ENCODE measurements at places on chromosomes 1 and 21.

DNA sequence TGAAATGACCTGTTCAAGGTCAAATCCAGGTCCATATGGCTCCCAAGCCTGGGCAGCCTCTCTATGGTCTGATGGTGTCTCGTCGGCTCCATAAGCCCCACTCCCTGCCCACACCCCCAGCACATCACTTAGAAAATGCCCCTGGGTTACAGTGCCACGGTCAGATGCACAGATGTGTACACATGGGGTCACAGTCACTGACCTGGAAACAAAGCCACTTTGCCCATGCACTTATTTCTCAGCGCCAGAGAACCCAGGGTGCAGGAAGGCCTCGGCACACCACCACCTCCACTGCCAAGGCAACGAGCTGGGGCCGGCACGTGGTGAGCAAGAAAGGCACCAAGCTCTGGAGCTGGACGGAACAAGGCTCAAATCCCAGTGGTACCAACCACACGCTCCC lies 24.7 kb downstream of the IFFO2 start:
- DNase-seq, result no peak

DNA sequence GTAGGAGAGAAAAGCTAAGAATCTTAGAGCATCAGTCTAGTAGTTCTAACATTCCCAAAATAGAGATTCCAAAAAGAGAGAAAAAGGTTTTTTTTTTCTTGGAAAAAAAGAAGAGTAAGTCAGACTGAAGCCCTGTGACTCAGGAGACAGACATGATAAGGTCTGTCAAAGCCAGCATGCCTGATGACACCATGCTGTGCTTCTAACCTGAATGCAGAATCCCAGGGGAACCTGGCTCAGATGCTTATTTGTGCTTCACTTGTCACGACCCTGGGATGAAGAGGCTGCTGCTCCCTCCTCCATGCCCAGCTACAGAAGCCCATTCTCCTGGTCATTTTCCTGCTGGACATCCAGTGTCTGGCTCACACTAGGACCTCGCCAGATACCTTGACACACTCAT lies 44.3 kb downstream of the ERICH3 start:
- DNase-seq, result no peak

- no peak for DNase-seq
These were observed 157.3 kb downstream of the ZNF281 start for GRCh38 chr1:200252531-200252930.

DNA sequence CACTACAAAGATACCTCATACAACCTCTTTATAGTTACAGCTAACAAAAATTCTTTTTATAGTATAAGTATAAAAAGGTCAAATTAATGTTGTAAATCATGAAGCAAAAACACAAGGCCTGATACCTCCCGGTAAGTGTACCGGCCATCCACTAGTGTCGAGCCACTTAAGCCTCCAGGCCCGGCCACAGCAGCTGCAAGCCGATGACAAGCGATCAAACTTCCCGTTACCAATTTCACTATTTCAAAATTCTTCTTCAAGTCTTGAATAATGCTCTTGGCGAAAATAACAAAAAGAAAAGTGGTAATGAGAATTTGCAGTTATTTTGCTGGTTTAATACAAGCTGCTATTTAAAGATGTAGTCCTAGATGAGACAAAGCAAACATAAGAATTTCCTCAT lies 67.6 kb downstream of the USP24 start:
- no peak for DNase-seq

- no peak for DNase-seq
These were observed 1.5 kb downstream of the SHISA4 start for GRCh38 chr1:201890223-201890622.

DNA sequence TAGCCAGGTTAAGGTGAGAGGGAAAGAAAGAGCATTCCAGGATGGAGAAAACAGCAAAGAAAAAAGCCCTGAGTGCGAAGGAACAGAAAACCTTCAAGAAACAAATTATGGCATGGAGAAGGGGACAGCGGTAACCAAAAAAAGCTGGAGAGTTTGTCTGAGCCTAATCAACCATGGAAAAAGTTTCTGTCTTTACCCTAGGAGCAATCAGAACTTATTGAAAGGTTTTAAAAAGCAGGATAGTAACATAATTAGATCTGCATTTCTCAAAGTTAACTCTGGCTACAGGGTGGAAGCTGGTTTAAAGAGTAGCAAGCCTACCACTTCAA lies 26.1 kb upstream of the HPDL start:
- no peak for DNase-seq

GRCh38 chr21:37230632-37231248 lies 36.4 kb downstream of the VPS26C start:
- no peak for DNase-seq

GRCh38 chr1:76613886-76614285 lies 253.4 kb upstream of the ST6GALNAC5 start:
- no peak for DNase-seq

DNA sequence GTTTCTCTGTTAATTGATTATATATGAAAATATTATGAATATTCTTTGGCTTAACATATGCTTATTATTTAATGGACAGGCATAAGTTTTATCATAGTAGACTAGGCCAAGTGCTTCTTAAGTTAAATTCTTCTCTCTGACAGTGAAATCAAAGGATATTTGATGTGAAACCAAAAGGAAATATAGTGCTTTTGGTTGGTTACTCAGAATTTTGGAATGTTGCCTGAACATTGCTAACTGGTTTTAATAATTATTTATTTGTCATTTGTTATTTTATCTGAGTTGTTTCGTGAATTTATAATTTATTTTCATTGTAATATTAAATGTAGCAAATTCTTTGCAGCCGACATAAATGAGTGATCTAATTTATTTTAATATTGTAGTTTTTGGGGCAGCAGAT lies 18.3 kb downstream of the HOOK1 start:
- DNase-seq, result no peak

- no peak for DNase-seq
These were observed 24.2 kb upstream of the BMP8B start for GRCh38 chr1:39812913-39813312.
